HFFc6 (cell line): ENCODE measurements at places on chromosomes 11 and 22. TPM values are rescaled to one million over a fixed set of nuclear protein-coding genes. Genes with fewer than 3 reads are reported as not detected.

- DNase-seq = peak; percentile 94
Measured at GRCh38 chr22:41966607-41967240, 2.5 kb upstream of the SEPTIN3 start.

MUC2 gene
- not detected in 3 replicates for total RNA-seq

- DNase-seq = peak; percentile 66
Measured at GRCh38 chr11:19978668-19979518, 181.4 kb downstream of the DBX1 start.

LARGE1 gene
- 6.9 to 7.1 TPM (median 7.1 TPM) in 3 replicates for total RNA-seq

PIWIL4 gene
- 0.12 to 0.39 TPM in 2 of 3 replicates, not detected in the other for total RNA-seq

DNA sequence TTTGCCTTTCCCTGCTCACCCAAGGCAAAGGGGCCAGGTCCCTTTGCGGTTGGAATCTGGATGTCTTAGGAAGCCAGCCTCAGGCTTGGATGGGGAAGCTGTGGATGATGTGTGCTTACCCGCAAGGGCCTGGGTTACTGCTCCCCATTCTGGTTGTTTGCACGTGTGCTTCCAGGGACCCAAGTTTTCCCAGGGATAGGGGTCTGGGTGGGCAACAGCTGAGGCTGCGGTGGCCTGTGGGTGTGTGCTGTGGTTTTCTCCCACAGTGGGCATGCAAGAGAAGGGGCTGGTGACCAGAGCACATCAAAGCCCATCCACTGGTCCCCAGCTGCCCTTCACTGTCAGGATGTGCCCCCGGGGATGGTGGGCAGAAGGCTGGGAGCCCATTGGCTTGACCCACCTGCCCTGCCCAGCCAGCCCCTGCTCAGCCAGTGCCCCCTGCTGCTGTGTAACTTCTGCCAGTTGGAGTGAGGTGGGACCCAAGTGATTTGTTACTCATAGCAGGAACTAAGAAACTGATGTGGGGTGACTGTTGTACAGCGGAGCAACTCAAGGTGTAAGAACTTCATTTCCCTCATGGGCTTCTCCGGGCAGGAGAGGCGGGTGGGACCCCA lies 3.3 kb downstream of the CAPN5 start:
- no peak for DNase-seq

B3GAT1 gene
- total RNA-seq = not detected in 3 replicates

OR52I2 gene
- not detected in 3 replicates for total RNA-seq

DNA sequence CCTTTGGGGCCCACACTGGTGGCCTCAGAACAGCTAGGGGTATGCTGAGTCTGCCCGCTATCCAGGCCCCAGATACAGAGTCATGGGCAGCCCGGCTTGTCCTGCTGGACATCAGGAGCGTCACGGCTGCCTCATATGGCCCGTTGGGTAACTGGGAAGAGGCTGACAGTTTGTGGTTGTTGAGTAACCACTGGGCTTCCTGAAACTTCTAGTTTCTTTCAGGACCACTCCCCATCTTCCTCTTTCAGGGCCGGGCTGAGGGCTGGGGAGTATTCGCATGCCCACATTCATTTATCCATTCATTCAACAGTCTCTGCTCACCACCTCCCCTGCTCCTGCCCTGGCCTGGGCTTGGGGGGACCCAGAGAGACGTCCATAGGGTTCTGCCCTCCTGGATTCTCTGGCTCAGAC lies 13.4 kb upstream of the P2RY2 start:
- DNase-seq = no peak

APOBEC3A gene
- not detected in 3 replicates for total RNA-seq

DNA sequence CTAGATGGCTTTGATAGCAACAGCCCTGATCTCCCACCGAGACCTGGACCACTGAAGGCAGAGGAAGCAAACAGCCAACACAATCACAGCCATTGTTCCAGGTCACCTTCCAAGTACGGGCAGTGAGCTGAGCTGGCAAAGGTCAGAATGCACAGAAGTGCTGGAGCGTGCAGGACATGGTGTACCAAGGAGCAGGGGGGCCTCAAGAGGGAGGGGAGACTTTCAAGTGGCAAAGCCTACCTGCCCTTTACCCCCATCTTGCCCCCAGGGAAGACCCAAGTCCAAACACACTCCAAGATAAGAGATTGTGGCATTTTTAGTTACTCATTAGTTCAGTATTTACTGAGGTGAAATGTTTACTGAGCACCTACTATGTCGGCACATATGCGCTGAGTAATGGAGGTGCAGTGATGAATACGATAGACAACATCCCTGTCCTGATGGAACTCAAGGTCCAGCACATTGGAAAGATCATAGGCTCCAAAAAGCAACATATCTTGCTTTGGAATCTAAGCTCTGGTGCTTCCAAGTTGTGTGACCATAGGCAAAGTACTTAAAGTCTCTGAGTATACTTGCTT lies 26.0 kb upstream of the TTC12 start:
- DNase-seq = no peak

GSTP1 gene
- 504 to 550 TPM (median 505 TPM) in 3 replicates for total RNA-seq

DNA sequence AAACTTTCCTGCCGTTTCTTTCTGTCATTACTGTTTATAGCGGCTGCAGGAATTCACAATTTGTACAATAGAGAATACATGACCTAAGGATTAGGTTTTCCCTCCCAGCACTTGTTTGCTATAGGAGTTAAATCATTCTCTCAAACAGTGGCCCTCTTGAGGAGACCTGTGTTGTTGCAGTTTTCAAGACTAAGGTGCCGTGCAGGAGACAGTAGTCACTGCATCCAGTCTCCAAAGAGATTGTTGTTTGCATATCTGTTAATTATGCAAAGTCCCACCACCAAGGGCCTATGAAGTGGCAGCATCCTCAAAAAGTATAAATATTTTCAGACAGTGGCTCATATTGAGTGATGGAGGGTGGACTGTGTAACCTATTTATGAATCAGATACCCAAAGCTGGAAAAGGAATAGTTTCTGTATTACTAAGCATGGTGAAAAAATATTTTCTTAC lies 2.3 kb downstream of the PRSS23 start:
- peak; percentile 50 for DNase-seq

DNA sequence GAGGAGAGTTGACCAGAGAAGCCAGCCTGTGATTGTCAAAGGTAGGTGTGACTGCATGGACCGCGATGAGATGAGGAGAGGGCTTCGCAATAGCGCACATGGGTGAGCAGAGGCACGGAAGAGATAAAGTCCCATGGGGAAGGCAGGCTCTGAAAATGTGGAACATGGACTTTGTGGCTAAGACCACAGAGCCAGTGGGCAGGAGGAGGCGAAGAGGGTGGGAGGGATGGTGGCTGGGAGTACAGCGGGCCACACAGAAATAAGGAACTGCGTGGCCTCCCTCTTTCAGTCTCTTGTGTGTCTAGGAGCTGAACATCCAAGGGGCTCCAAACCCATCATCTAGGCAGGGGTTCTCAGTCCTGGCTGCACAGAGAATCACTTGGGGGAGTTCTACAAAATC lies 98.6 kb downstream of the TENM4 start:
- no peak for DNase-seq

DNA sequence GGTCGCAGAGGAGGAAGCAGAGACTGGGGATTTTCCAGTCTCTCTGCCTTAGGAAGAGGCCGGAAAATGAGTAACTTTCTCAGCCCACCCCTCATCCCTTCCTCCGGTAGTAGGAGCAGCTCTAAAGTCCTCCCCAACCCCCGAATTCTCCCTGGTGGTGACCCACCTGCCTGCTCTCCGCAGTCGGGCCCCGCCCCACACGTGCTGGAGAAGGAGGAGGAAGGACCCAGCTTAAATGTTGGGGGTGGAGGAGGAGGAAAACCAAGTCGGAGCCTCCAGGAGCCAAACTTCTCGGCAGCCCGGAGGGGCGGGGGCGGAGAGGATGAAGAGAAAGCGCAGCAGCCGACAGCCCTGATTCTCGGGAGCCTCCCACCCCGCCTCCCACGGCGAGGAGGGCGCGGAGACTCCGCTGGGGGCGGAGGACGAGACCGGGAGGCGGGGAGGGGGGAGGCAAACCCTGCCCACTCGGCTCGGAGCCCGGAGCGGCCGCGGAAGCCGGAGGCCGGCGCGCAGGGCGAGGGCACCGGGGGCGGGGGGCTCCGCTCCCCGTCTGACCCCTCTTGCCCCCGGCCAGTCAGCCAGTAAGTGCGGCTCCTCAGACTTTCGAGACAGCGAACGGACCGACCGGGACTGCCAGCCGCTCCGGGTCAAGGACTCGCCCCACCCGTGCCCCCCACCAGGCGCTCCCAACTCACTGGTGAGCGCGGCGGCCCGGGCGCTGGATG lies at the start of gene TPBGL:
TSS of gene TPBGL (plus strand) at position 464 of the 725 bp plus-strand sequence. CDS start 276 bp downstream, outside the sequence.
- no peak for DNase-seq

GRCh38 chr22:45430871-45431270 lies 17.4 kb downstream of the RIBC2 start:
- no peak for DNase-seq

GRCh38 chr11:118907051-118908042 lies 18.4 kb downstream of the BCL9L start:
- DNase-seq = peak; percentile 70

- no peak for DNase-seq
Measured at GRCh38 chr11:44307340-44308099, 2.4 kb downstream of the ALX4 start.

FBLN1 gene
- total RNA-seq = 210 to 346 TPM (median 236 TPM) in 3 replicates

DNA sequence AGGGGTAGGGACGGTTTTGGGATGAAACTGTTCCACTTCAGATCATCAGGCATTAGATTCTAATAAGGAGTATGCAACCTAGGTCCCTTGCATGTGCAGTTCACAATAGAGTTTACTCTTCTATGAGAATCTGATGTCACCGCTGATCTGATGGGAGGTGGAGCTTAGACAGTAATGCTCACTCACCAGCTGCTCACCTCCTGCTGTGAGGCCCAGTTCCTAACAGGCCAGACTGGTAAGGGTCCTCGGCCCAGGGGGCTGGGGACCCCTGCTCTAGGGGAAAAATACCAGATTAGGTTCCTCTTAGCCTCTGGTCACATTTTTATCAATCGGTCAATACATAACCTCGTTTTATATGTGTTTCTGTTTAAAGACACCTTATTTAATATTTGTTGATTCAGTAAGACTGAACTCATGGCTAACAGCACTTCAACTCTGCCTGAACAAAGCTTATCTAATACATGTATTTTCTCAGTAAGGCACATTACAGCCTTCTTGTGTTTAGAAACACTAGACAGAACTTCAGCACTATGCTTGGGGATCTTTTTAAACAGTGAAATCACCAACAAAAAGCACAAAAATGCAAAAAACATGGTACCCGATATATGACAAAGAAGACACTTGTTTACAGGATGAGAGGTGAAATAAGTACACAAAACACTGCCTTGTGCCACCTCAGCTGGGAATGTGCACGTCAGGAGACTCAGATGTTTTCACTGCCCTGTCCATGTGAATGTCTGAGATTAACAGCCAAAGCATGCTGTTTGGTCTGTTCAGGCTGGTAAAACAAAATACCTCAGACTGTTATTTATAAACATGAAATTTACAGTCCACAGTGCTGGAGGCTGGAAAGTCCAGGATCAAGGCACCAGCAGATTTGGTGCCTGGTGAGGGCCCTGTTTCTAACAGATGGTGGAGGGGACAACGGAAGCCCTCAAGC lies 107.5 kb downstream of the USP35 start:
- no peak for DNase-seq

DNA sequence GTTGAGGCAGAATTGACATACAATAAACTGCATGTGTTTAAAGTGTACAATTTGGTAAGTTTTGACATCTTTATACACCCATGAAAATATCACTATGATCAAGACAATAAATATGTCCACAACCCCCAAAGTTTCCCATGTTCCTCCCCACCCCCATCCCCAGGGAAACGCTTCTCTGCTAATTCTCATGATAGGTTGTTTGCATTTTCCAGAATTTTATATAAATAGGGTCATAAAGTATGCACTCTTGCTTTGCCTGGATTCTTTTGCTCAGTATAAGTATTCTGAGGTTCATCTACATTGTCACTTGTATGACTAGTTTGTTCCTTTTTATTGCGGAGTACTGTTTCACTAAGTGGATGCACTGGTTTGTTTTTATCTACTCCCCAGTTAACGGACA lies 35.6 kb downstream of the MYEOV start:
- DNase-seq = no peak

- DNase-seq = peak; percentile 71
Measured at GRCh38 chr22:40238425-40239344, 61.0 kb downstream of the TNRC6B start.

OR2D2 gene
- total RNA-seq = not detected in 3 replicates

MRGPRE gene
- not detected in 3 replicates for total RNA-seq

DNA sequence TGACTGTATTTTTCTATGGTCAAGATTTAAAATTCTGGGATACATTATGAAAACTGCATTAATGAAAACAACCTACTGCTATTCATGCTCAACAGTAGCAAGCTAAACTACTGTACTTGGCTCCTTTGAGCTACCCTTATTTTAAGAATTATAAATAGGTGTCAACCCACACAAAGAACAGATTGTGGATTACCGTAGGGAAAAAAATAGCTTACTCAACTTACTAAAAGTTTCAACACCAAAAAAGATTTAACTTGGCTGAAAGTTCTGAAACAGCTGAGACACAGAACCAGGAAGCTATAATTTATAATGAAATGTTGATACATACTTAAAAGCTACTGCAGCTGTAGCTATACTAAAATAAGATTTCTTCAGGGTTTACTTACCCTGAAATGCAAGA lies 10.1 kb downstream of the LIN7C start:
- DNase-seq = no peak

GRCh38 chr11:1873048-1873812 lies 18.5 kb downstream of the PRR33 start:
- DNase-seq = no peak

DNA sequence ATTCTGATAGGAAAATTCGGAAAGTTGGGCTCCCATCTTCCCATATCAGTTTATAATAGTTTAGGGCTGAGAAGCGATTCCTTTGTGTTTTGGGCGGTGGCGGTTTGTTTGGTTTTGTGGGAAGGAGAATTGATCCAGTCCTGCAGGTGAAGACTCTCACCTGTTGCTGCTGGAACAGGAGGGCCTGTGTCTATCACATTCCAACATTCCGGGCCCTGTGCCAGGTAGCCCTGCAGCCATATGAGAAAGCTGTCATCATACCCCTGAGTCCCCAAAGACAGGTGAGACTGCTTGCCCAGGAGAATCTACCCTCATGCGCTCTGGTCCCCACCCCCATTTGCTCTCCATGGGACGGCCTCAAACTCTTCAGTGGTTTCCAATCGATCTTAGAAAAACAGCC lies 62.1 kb downstream of the TRAF6 start:
- DNase-seq = no peak

- DNase-seq = no peak
Measured at GRCh38 chr11:32183512-32183911, 92.6 kb downstream of the RCN1 start.
